COR-L47 (cell line): ENCODE measurements at places on chromosomes 2 and 18.

DNA sequence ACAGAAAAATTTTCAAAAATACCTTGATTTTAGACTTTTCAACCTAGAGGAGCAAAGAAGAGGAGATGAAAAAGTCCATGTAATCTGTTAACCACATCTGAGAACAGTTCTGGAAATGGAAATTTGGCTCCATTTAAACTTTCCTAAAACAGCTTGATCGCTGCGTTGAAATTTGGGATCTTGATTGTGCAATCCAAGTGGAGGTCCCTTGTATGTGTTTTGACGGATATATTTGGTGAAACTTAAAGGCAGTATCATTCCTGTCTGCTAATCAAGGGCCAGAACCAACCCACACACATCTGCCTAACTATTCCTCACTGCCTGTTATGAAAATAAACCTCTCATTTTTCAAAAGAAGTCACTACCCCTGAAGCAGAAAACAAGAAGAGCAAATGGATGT lies 46.6 kb downstream of the SPATS2L start:
- no peak for DNase-seq

GRCh38 chr2:166233244-166233643 lies 105.4 kb upstream of the SCN1A start:
- no peak for DNase-seq

DNA sequence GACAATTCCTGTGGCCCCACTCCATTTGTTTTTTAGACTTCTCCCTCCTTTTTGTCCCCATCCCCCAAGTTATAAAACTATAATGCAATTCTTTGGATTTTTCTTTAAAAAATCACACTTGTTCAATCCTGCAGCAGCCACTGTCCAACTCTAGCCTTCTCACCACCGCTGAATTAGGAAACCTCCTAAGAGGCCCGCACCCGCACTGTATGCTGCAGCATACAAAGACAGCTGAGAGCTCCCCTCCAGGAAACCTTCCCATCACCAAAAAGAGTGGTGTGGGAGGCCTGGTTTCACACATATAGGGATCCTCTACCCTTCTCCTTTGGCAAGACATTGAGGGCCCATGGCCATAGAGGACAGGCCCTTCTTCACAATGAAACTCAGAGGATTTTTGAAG lies 2.9 kb downstream of the PCGF1 start:
- no peak for DNase-seq

DNA sequence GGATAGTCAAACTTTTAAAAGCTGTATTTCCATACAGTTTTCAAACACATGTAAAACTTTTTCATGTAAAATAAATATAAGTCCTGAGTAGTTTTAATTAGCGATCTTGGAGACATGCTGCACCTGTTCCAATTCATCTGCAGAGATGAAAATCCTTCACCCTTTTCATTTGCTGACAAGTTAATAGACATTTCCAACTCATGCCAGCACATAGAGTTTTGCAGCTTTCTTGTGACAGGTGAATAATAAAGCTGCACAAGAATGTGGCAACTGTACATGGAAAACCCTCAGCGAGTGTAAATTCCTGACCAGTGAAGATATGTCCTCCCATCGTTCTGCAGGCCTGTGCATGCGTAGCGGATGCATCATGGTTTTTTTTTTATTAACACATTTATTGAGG lies 771.4 kb downstream of the TDRD15 start:
- no peak for DNase-seq

DNA sequence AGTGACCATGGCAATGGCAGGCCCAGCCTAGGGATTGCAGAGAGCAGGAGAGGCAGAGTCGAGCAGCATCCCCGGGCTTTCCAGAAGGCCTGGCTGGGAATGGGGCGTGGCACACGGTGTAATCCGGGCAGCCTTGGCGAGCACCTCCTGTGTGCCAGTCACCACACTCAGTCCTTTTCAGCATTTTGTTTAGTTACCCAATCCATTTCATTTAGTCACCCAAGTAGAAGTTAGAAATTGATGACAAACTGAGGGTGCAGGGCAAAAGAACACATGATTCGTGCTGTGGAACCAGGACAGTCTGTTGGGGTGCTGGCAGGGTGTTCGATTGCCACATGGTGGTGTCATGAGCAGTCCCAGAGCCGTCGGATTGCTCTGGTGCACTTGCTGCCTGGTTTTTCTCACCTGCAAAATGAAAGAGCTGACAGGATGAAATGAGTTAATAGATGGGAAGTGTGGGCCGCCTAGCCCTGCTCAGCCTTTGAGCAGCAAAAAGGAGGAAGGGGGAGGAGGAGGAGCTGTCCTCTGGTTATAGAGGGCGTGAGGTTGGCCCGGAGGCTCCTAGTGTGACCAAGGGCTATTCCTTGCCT lies 299.4 kb downstream of the AGAP1 start:
- no peak for DNase-seq

- no peak for DNase-seq
Observed at GRCh38 chr2:37711831-37712230, 40.4 kb upstream of the CDC42EP3 start.

GRCh38 chr2:174399171-174399570 lies 3.6 kb downstream of the SCRN3 start:
- no peak for DNase-seq

GRCh38 chr18:61448316-61448715 lies 115.1 kb downstream of the CDH20 start:
- DNase-seq = no peak

- no peak for DNase-seq
Observed at GRCh38 chr2:126907671-126908070, 9.0 kb downstream of the TEX51 start.

DNA sequence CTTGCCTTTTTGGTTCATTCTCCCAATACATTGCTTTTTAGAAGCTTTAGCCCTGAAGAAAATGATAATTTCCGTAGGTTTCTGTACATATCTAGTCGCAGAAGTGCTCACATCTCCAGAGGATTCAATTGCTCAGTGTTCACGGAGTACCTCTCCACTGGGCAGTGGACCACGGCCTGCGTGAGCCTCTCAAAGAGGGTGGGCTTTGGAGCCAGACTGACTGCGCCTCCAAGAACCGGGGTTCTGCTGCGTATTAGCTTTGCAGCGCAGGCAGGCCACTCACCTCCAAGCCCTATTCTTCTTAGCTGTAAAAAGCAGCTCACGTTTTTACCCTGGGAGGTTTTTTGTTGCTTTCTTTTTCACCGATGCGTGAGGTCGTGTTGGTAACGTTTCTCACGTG lies 35.4 kb downstream of the NTSR2 start:
- DNase-seq = no peak

DNA sequence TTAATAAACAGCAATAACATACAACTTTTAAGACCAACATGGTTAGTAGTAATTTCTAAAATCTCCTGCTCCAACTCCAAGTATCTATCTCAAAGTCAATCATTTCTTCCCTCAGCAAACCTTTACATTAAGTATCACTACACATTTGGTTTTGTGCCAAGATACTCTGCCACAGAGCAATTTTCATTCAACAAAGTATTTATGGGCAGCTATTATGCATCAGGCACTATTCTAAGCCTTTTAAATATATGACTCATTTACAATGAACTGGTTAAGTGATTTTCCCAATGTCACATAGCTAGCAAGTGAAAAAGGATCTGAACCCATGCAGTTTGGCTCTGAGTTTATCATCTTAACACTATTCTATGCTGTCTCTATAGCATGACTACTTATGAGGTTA lies 264.3 kb downstream of the NOL4 start:
- peak; percentile 26 for DNase-seq

- no peak for DNase-seq
Observed at GRCh38 chr2:128236491-128237035, 82.1 kb downstream of the HS6ST1 start.

GRCh38 chr18:56333839-56334238 lies 304.6 kb downstream of the TXNL1 start:
- no peak for DNase-seq

- DNase-seq = peak; percentile 24
Observed at GRCh38 chr2:53969968-53970723, 647 bp downstream of the PSME4 start.

GRCh38 chr2:64937687-64938491 lies 51.3 kb upstream of the SLC1A4 start:
- no peak for DNase-seq

DNA sequence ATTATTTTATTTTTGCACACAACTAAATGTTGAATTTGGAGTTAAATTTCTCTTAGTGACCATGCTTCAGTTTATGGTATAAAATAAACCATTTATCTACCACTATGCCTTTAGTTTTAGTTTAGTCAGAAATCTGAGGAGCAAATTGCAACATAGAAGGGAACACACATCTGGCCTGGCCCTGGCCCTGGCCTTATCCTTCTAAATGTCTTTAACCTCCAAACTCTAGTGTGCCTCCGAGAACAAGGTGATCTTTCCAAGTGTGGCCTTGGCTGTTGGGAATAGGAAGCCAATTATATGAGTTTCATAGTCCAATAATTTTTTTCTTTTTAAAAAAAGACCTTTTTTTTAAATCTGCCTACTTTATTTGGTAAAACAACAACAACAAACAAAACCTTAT lies 31.8 kb upstream of the GREB1L start:
- DNase-seq = no peak
